ENCODE measurements at places on chromosomes 5 and 9.
A peak's percentile ranks its signal among the peaks of the same experiment; 100 is the strongest.

DNA sequence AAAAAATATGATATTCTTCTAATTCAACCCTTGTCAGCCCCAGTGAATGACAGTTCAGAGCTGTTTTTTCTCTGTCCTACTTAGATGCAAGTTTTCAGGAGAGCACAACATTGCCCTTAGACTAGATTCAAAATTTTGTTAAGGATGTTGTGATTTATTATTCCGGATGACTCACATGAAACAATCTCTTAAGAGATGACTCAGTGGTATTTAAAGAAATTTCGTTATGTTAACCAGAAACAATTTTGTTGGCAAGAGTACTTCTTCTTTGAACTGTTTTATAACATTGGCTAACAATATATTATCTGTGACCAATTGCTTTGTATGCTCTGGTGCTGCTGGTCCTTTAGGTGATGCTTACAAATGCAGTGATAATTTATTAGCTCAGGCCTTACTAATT lies 132.0 kb downstream of the IZUMO3 start:
- DNase-seq = no peak

DNA sequence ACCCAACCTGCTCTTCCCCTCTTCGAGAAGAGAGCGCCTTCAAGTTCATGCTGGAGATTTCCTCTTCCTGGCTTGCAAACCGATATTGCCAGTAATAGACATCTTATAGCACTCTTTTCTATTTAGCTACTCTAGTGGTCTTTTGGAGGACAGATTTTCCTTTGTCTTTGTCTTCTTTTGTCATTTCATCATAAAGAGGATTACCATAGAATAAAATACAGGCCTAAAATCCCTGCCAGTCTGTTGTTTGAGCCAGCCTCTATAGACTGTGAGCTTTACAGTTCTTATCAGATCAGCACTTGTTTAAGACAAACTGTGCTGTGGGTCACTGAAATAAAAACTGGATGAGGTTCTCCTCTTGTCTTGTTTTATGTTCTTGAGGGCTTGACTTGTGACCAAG lies 802.8 kb downstream of the NR2F1-AS1 start:
- DNase-seq = no peak

- DNase-seq = no peak
Observed at GRCh38 chr9:1747417-1747967, 267.7 kb upstream of the SMARCA2 start.

- no peak for DNase-seq
Observed at GRCh38 chr5:145838276-145838675, 3.1 kb upstream of the PRELID2 start.

- no peak for DNase-seq
Observed at GRCh38 chr5:57447658-57448057, 35.0 kb downstream of the ACTBL2 start.

GRCh38 chr5:62306323-62306895 lies 403 bp downstream of the KIF2A start:
- no peak for DNase-seq

- no peak for DNase-seq
Observed at GRCh38 chr5:139177809-139178588, 20.2 kb downstream of the SIL1 start.

GRCh38 chr9:21993893-21994555 lies at the start of gene CDKN2A:
TSS of gene CDKN2A (minus strand) at chr9:21994392.
- DNase-seq = no peak

GRCh38 chr9:78781681-78782080 lies 484.8 kb downstream of the PSAT1 start:
- no peak for DNase-seq

DNA sequence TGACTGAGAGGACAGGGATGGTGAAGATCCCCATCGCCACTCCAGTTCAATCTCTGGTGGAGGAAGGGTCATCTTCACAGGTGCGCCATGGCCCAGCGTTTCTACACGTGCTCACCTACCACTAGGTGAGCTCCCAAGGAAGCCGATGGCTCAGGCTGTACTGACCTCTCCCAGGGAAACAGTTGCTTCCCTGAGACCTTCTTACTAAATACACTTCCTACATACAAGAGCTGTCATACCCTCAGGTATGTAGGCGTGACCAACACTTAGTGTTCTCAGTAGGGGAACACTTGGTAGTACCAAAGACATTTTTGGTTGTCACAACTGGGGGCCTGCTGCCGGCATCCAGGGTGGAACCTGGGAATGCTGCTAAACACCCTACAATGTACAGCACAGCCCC lies 75.2 kb downstream of the TENT4A start:
- no peak for DNase-seq

DNA sequence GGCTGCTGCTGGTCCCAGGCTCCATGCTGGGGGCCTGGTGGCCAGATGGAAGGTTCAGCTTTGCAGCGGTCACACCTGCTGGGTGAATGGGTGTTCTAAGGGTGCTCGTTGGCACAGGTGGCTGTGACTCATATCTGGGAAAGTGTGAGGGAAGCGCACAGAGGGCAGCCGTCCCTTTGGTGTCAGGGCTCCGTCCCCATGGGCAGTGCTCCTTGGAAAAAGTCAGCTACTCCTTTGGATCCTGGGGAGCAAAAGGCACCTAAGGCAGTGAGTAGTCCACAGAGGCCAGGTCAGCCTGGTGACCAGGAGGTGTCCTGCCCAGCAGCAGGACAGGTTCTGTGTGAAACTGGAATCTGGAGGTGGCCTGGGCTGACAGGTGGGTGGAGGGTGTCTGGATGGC lies 18.4 kb upstream of the GBGT1 start:
- DNase-seq = no peak

- no peak for DNase-seq
Observed at GRCh38 chr5:43601454-43602260, 1.3 kb upstream of the NNT start.

DNA sequence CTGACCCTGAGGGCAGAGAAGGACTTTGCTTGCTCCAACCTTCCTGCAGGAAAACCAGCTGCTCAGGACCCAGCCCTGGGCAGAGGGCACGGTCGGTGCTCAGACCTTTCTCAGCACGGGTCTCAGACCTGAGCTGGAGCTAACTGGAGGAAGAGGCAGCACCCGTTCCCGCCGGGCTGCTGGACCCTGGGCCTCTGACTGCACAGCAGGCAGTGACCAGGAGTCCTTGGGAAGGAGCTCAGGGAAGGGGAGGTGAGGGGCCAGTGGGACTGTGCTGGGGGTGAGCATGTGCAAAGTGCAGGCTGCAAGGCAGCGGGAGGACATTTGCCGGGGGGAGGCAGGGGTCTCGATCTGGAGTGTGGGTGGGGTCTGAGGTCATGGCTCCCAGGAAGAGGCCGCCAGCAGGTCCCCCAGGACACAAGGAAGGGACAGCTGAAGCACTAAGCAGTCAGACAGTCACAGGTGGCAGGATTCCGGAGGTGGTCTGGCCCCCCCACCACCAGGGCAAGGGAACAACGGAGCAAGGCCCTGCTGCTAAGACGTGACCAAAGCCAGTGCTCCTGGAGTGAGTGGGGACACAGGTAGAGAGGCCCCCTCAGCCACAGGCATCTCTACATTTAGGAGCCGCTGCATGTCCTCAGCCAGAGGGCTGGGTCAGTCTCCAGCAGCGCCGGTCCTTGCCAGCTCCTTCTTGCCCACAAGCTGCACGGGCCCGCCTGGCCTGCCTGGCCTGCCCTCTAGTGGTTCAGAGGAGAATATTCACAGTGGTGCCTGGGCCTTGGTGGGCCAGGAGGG lies 4.8 kb upstream of the DPM2 start:
- no peak for DNase-seq

GRCh38 chr9:34459941-34460340 lies 1.3 kb downstream of the DNAI1 start:
- DNase-seq = no peak

DNA sequence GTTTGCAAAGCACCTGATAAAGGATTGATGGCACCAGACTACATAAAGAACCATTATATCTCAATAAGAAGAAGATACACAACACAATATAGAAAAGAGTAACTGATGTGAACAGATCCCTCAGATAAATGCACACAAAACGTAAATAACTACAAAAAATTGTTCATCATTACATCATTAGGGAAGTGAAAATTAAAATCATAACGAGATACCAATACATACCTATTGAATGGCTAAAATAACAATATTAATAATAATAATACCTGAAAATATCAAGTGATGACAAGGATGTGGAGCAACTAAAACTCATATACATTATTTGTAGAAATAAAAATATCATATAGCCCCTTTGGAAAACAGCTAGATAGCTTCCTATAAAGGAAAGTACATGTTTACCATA lies 469.5 kb downstream of the DMRTA1 start:
- DNase-seq = no peak

- DNase-seq = no peak
Observed at GRCh38 chr5:138354387-138354786, 1.9 kb downstream of the KDM3B start.

GRCh38 chr9:111158363-111158762 lies 120.1 kb upstream of the LPAR1 start:
- no peak for DNase-seq

GRCh38 chr9:12776513-12777055 lies 1.8 kb downstream of the LURAP1L start:
- no peak for DNase-seq

GRCh38 chr5:149869411-149869821 lies 75.2 kb downstream of the PDE6A start:
- DNase-seq = no peak

- DNase-seq = no peak
Observed at GRCh38 chr5:31827867-31828266, 188.9 kb downstream of the PDZD2 start.

- DNase-seq = no peak
Observed at GRCh38 chr5:142032747-142033631, 20.2 kb upstream of the GNPDA1 start.

DNA sequence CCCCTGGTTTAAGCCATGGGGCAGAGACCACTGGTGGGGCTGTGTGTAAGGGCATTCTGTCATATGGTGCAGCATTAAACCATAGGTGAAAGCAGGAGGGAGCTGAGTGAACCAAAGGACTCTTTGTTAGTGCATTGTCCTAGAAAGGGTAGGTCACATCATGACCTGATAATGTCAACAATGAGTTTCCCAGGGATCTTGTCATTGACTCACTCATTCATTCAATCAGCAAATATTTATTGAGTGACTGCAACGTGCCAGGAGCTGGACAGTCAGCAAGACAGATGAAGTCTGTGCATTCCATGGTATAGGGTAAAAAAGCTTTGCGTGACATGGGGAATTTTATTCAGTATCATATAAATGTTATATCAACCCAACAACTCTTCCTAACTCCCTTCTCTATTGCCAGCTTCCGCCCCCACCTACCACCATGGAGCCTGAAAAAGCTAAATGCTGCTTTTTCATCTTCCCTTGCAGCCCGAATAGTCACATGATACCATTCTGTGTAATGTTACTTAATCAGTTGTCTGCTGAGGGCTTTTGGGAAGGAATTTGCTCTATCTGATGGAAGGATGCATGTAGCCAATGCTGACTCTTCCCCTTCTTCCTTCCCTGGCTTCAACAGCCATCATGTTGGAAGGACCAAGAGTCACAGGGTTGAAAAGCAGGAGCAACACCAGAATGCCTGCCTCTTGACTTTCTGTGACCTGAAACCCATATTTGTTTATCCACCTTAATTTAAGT lies 11.5 kb upstream of the OTULINL start:
- DNase-seq = no peak

DNA sequence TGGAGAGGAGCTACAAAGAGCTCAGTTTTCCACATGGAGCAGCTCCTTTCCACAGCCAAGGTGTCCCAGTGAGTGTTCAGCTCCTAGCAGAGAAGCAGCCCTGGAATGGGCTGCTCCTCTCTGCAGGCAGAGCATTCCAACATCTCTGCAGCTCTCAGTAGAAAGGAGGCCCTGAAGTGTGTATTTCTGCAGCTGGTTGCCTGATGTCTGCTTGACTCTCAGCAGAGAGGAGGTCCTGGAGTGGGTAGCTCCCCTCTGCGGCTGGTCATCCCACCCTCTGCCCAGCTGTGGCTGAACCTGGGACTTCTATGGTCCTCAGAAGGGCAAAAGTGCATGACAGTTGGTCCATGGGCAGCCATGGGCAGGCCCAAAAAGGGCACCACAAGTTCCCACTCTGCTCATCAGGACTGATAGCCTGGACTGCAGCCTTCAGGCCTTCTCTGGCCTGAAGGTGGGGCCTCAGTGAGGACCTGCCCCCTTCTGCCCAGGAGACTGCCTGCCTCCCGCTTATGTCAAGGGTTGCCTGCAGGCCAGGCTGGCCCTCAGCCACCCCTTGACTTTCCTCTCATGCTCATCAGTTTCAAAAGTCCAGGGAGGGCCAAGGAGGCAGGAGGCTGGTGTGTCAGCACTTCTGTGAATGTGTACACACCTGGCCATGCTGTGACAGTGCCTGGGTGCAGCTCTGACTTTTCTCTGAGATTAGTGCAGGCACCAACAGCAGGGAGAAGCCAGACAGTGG lies 605.9 kb upstream of the FAM174A start:
- no peak for DNase-seq

- peak; percentile 55 for DNase-seq
Observed at GRCh38 chr9:112174222-112174964, 704 bp downstream of the SUSD1 start.

- no peak for DNase-seq
Observed at GRCh38 chr5:173341961-173342430, 13.8 kb upstream of the STC2 start.

DNA sequence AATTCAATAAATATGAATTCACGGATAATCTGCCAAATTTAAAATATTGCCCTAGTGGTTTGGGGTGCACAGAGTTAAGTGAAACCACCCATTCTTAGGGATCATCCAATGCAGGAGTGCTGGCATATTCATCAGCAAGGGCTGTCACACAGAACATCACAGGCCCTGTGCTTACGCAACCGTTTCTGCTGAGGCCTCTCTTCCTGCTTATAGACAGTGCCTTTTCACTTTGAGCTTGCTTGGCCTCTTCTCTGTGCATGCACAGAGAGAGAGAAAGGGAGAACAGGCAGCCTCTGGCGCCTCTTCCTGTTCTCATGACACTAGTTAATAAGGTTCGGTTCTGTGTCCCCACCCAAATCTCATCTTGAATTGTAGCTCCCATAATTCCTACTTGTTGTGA lies 366.3 kb downstream of the ICE1 start:
- no peak for DNase-seq

DNA sequence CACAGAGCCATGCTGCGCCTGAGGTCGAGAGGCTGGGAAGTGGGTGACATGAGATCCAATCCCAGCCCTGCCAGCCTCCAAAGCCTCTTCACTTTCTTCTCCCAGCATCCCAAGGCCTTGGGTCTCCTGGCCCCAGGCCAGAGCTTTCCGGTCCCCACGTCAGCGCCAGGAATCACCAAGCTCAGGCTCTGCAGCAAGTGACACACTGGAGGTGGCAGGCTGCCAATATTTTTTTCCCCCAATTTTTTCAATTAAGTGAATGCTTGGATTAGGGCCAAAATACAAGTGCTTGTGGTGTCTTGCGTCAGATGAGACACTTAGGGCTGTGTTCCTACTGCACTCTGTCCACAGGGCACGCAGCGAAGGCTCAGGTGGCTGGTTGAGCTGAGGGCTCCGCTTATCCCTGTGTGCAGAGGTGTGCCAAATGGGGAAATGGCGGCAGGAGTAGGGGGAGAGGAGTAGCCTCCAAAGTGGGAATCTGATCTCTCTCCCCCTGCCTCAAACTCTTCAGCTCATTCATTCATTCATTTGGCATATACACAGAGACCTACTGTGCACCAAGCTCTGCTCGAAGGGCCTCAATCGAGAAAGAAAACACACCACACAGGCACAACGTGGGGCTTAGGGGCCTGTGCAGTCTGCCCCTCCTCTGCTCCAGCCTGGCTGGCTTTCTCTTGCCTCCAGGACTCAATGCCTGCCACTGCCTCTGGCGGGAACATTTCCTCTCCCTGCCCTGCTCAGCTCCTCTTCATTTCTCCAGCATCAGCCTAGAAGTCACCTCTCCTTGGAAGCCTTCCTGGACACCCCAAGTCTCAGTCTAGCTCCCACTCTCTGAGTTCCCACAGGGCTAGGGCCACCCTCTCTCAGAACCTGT lies 16.6 kb downstream of the SH3PXD2B start:
- DNase-seq = no peak

All from activated T-cell treated with anti-CD3 and anti-CD28 coated beads for 1 hour (primary cell).